NCI-H2171 (cell line): ENCODE measurements at places on chromosomes 3 and 15.

DNA sequence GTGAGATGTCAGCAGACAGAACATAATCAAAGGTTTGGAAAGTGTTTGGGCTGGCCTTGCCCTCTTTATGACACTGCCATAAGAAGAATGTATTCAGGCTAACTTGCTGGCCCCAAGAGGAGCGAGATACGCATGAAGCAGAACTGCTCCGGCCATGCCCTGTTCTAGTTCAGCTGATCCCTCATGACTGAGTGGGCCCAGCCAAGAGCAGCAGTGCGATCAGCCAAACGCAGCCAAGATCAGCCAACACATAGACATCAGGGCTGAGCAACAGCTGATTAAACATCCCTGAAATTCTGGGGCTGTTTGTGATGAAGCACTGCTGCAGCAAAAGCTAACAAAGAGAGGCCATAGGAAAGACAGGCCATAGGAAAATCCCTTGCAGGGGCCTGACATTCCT is 24.1 kb downstream of the POMGNT2 start:
- DNase-seq: no peak

DNA sequence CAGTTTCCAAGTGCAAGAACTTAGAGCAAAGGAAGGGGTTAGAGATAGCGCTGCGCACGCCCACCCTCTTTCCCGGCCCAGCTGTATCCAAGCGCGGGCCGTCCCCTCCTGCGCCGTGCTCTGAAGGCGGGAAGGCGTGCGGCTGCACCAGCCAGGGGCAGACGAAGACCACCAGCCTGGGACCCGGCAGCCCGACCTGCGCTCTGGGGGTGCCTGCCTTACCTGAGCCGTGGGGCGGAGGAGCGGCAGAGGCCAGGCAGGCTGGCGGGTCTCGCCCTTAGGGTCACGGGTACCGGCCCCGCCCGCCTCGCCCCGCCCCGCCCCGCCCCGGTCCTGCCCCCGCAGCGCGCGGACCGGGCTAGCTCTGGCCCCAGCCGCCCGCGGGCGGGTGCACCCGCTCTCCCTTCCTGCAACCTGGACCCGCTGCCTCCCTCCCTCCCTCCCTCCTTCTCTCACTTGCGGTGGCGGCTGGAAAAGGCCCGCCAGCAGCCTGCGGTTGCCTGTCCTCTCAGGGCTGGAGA is at the start of gene WDR72:
Gene WDR72 (minus strand): TSS at position 253 of the 521 bp plus-strand sequence. CDS start 26,514 bp downstream, outside the sequence.
- no peak for DNase-seq

DNA sequence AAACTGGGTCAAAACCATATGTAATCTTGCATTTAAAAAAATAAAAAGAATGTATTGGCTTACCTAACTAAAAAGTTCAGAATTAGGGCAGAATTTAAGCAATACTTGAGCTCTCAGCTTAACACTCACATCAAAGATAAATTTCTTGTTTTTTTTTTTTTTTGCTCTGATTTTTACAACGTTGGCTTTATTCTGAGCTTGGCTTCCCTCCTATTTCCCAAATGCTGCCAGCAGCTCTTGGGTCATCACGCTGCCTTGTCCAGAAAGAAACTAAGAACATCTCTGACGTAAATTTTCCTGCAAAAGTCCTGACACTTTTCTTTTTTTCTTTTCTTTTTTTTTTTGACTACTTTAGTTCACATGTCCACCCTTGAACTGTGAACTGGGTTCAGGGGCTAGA is 150.6 kb upstream of the TGFBR2 start:
- DNase-seq: no peak

DNA sequence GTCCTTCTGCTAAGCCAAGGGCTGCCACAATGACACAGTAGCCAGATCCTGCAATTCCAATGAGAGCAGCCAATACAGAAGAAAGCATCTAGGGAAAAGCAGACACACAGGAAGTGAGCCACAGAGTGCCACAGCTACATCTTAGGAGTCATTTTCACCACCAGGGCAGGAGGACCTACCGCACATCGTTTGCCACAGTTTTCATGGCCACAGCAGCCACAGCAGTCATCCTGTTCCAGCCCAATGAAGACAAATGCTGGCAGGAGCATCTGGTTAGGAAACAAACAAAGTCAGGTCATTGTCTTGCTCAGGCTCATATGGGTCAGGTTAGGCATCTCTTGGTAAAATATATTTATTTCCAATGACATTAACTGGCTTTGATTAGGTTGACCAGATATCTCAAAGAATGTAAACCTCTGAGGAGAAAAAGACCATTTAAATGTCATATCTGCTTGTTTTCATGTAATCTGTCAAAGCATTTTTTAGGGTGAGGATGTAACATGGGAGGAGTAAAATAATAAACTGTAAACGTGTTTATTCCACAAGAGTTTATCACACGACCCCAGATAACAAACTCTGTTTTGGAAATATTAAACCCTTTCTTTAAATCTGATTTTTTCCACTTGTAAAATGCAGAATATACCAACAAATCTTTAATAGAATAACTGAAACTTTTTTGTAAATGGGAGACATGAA is 1.8 kb downstream of the TM4SF1 start:
- no peak for DNase-seq

DNA sequence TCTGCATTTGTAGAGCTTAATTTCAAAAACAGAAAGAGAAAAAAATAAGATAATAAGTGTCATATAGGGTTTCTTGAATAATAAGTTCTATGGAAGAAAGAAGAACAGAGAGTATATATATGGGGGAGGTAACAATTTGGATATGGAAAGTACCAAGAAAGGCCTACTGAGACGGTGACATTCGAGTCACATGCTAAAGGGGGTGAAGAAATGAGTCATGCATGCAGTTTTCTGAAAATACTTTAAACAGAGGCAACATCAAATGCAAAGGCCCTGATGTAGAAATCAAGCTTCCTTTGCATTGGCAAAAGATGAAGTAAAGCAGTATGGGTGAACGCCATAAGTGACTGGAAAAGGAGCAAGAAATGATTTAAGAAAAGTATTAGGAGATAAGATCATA is 371.6 kb upstream of the ZNF385D start:
- DNase-seq: no peak

- DNase-seq: no peak
Measured at GRCh38 chr3:47664519-47664918, 85.9 kb upstream of the CSPG5 start.

DNA sequence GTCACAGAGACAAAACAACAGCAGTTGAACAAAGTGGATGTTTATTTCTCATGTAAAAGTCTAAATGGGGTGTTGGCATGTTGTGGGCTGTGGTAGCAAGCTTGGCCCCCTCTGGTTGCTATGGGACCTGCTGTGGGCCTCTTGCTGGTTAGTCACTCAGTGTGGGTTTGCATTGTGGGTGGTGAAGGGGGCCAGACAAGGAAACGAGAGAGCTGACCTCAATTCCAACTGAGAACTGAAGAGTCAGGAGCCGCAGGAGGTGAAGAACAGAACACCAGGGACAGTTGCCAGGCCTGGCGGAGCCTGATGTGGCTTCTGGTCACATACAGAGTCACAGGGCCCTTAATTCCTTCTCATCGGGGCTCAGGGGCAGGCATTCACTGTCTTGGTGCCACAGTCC is 1.9 kb upstream of the ADPGK start:
- DNase-seq: no peak

DNA sequence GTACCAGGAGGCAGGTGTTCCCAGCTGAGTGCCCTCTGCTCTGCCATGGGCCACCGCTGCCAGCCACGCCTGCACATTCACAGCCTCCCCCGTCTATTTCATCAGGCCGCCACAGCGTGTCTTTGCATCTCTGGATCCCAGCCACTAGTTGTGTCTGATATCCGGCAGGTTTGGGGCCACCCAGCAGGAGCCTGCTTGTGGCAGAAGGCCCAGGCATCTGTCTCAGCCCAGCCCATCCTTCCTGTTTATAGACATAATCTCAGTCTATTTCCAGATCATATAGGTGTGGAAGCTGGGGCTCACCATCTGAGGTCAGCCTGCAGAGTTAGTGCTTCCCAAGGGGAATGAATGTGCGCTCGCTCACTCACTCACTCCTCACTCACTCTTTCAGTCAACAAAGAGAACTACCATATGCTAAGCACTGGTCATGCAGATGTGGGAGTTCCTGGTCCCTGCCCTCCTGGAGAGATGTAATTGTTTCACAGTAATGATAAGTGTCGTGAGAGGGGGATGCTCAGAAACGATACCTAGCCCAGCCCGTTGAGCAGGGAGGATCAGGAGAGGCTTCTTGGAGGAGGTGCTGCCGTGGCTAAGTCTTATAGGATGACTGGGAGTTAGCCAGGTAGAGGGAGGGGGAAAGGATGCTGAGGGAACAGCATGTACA is 60.6 kb downstream of the FGD5 start:
- DNase-seq: peak; percentile 30

GRCh38 chr3:38383156-38383875 is 36.7 kb downstream of the XYLB start:
- DNase-seq: no peak

DNA sequence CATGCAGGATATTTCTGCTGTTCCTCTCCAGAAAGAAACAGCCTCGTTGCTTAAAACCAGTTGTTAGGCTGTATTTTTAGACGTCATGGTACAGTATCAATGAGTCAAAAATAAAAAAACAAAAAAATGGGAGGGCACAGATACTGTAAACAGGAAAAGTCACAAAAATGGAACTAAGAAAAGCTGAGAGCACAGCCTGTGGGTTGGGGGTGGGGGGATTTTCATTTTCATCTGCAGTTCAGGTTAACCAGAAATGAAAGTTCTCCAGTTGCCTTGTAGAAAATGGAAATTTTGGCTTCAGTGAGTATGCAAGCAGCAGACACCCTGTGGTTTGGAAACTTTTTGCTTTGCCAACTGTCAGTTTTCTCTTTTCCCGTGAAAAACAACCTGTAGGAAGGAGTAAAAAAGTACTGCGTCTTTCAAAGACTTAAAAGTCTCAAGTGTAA is 59.0 kb downstream of the FRMD4B start:
- no peak for DNase-seq

- no peak for DNase-seq
Measured at GRCh38 chr15:73923488-73924164, 2.6 kb upstream of the LOXL1 start.

GRCh38 chr3:9690451-9691450 is 12.9 kb upstream of the CPNE9 start:
- no peak for DNase-seq

DNA sequence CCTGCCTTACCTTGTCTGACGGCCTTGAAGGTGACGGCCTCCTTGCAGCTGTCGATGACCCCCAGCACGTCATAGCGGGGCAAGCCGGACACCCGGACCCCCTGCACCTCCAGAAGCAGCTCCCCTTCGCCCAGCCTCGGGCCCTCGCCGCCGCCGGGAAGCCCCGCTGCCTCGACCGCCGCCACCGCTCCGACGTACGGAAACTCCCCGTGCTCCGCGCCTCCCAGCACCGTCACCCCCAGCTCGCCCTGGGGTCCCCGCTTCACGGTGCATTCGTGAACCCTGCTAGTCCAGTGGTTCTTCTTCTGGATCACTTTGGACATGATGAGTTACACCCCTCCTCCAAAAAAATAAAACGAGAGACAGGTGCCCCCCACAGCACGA is 740 bp downstream of the MAGI1 start:
- DNase-seq: no peak

DNA sequence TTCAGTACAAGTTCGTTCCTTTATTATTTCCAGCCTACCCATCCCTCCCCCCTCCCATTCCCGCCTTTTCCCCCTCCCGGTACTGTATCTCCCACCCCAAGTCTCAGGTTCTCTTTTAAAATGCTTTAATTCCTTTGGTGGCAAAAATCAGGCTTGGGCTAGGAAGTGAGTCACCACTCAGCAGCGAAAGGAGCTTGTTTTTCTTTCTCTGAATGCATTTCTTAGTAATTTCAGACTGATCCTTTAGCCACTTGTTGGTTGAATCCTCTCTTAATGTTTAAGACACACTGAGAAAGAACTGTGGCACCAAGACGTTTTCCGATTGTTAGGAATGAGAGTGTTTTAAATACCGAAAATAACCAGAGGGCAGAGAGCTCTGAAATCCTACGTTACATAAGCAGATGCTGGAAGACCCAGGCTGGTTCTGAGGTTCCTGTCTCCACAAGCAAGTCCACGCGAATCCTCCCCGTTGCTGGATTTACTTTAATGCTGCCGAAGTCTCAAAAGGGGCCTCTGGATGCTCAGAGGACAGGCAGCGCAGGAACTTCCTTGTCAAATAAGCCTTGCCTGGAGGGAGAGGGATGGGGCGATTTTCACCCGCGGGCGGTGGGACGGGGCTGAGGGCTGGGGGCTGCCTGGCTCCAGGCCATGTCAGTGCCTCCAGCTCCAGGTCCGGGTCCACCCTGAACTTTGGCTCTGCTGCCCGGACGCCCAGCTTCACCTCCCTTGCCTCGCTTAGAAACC is 854 bp upstream of the COL8A1 start:
- DNase-seq: no peak
